ENCODE measurements at places on chromosomes 7 and 10. TPM values are rescaled to one million over a fixed set of nuclear protein-coding genes. Genes with fewer than 3 reads are reported as not detected.

GRCh38 chr7:84985073-84985784, 201.6 kb downstream of the SEMA3D start:
- no peaks in the 10 kb centered on the region for H3K4me1 ChIP-seq
- no peak overlapping the region for H3K27ac ChIP-seq
- DNase-seq: no peak
- H3K4me3 ChIP-seq: no peak overlapping the region
- no peaks in the 10 kb centered on the region for H3K36me3 ChIP-seq

GRCh38 chr7:30479202-30480120, 877 bp upstream of the NOD1 start:
- H3K27me3 ChIP-seq: no peaks in the 10 kb centered on the region
- peaks cover 6% of the 10 kb centered on the region for H3K4me1 ChIP-seq
- peak overlapping the region; percentile 92 for H3K27ac ChIP-seq
- peak overlapping the region; percentile 69 for H3K4me3 ChIP-seq

The RBM28 gene
- 17.4 TPM for total RNA-seq

- H3K27me3 ChIP-seq: no peaks in the 10 kb centered on the region
- no peak overlapping the region for H3K27ac ChIP-seq
- no peak overlapping the region for H3K4me3 ChIP-seq
- H3K4me1 ChIP-seq: peaks cover 37% of the 10 kb centered on the region
- H3K36me3 ChIP-seq: no peaks in the 10 kb centered on the region
These were observed 37.7 kb downstream of the CCSER2 start for GRCh38 chr10:84366041-84366440.

The NXPH1 gene
- total RNA-seq: not detected

GRCh38 chr7:64889686-64890162, 13.3 kb upstream of the ZNF273 start:
- H3K4me1 ChIP-seq: no peaks in the 10 kb centered on the region
- no peak for DNase-seq
- no peaks in the 10 kb centered on the region for H3K27me3 ChIP-seq
- no peak overlapping the region for H3K4me3 ChIP-seq
- H3K27ac ChIP-seq: no peak overlapping the region

The SIRT1 gene
- total RNA-seq: 5.8 TPM

DNA sequence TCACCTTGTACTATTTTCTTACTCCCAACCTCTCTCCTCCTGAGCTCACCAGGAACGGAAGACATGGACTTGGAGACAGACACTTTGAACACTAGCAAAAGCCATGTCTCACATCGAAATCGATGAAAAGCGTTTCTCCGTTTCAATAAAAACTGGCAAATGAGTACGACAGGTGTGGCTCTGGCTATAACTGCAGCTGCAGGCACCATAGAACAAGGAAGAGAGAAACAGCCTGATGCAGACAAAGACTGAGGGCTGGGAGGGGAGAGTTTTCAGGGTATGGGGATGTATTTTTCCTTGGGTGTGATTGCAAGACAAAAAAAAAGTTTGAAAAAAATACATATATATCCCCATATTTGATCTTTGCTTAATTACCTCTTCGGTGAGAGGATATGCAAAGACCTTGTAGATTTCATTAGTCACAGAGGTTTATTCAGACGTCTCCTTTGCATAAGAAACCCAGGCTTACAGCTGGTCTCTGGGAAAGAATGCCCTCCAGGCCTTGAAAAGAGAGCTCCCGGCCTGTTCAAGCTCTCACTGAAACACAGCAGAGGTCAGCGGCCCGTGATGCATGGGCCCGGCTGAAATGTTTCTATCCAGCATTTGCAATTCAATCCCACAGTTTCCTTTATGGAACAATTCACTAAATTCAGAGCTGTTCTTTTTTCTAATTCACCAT, 63.1 kb downstream of the TLL2 start:
- DNase-seq: no peak
- no peaks in the 10 kb centered on the region for H3K4me1 ChIP-seq
- no peak overlapping the region for H3K4me3 ChIP-seq

The FXYD4 gene
- not detected for total RNA-seq

The ZNF503 gene
- total RNA-seq: 2.9 TPM

DNA sequence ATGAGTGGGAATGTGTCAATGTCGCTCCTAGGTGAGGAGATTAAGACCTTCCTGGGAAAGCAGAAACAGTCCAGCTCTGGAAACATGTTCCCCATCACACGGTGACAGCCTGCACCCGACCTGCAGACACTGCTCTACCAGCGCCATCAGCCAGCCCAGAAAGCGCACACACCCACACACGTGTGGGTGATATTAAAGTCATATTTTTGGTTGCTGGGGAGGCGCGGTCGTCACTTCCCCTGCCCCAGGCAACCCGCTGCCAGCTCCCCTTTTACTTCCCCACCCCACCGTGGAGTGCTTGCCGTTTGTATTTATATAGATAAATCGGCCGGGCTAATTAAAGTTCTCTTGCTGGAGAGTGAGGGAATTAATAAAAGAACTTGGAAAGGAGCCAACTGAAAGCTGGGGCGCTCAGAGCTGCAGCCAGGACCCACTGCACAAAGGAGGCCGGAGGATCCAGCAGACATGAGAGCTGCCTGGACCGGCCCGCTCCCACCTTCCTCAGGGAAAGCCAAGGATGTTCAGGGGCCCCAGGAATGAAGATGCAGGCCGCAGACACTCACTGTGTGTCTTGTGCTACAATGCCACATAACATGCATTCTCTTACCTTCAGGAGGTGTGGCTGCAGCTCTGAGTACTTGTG, 145.2 kb upstream of the UNC5B start:
- H3K27me3 ChIP-seq: no peaks in the 10 kb centered on the region
- no peaks in the 10 kb centered on the region for H3K4me1 ChIP-seq
- no peak overlapping the region for H3K27ac ChIP-seq
- DNase-seq: no peak
- H3K4me3 ChIP-seq: no peak overlapping the region

DNA sequence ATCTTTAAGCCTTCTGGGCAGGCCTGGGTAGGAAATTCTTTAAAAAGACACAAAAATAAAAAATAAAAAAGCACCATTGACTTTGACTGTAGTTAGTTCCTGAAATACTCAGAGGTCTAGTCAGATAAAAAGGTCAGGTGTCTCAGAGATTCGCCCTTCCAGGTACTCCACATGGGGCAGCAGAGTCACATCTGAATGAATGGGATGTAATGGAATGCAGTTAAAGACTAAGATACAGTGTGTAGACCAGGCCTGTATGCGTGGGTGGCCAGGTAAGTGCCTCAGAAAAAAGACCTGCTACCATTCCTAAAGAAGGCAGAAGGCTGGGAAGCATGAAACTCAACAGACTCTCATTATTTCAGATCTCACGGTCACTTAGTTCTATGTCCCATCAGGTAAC, 68.6 kb upstream of the SEM1 start:
- H3K36me3 ChIP-seq: no peaks in the 10 kb centered on the region
- H3K4me1 ChIP-seq: peaks cover 2% of the 10 kb centered on the region
- H3K4me3 ChIP-seq: no peak overlapping the region
- H3K27ac ChIP-seq: no peak overlapping the region

- DNase-seq: no peak
- H3K4me1 ChIP-seq: no peaks in the 10 kb centered on the region
- no peak overlapping the region for H3K4me3 ChIP-seq
- no peaks in the 10 kb centered on the region for H3K27me3 ChIP-seq
These were observed 15.2 kb downstream of the OAT start for GRCh38 chr10:124403548-124403947.

DNA sequence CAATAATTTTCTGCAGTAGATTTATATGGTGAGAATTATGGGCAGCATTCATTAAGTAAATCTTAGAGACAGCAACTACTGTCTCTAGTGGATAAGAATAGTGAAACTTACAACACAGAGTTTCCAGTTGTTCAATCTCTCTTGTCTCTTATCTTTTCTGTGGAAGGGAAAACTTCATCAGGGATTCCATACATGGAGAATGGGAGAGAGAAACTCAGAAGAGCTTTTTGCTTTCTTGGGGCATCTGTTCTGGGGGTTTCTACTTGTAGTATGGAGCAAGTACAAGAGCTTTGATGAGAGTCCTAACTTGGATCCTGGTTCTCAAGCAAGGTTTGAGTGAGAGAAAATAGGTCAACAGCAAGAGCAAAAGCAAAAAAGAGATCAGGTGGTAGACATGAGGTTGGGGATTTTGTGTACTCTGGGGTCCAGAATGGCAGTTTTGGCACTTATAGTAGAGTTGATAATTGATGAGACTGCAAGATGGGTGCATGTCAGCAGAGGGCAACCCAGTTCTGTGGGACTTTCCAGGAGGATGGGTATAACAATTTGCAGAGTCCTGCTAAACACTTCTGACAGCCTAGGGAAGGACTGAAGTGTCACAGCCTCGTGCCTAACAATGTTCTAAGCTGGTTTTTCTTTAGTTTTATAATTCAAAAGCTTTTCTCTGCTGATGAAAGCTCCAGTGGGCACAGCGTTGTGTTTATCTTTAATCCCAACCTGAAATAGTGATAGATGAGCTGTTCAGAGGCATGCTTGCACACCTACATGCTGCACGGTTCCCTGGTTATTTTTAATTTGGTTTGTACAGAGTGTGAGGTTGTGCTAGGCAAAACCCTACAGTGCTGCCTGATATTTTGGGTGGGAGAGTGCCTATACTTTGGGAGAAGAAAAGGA, 32.0 kb upstream of the STRIP2 start:
- no peak overlapping the region for H3K4me3 ChIP-seq
- H3K36me3 ChIP-seq: no peaks in the 10 kb centered on the region
- H3K27me3 ChIP-seq: no peaks in the 10 kb centered on the region
- H3K4me1 ChIP-seq: no peaks in the 10 kb centered on the region
- no peak for DNase-seq
- no peak overlapping the region for H3K27ac ChIP-seq

The ADRB1 gene
- not detected for total RNA-seq

- H3K36me3 ChIP-seq: no peaks in the 10 kb centered on the region
- H3K27ac ChIP-seq: no peak overlapping the region
- no peak for DNase-seq
These were observed 23.6 kb downstream of the BEND7 start for GRCh38 chr10:13505052-13505680.

The MRC1 gene
- total RNA-seq: 29.5 TPM

The NME8 gene
- total RNA-seq: not detected

The PLEKHS1 gene
- not detected for total RNA-seq

The OTUD1 gene
- total RNA-seq: 4.9 TPM

GRCh38 chr10:53744746-53745145, 972.2 kb upstream of the MBL2 start:
- no peaks in the 10 kb centered on the region for H3K27me3 ChIP-seq
- DNase-seq: no peak
- H3K27ac ChIP-seq: no peak overlapping the region
- H3K36me3 ChIP-seq: no peaks in the 10 kb centered on the region

DNA sequence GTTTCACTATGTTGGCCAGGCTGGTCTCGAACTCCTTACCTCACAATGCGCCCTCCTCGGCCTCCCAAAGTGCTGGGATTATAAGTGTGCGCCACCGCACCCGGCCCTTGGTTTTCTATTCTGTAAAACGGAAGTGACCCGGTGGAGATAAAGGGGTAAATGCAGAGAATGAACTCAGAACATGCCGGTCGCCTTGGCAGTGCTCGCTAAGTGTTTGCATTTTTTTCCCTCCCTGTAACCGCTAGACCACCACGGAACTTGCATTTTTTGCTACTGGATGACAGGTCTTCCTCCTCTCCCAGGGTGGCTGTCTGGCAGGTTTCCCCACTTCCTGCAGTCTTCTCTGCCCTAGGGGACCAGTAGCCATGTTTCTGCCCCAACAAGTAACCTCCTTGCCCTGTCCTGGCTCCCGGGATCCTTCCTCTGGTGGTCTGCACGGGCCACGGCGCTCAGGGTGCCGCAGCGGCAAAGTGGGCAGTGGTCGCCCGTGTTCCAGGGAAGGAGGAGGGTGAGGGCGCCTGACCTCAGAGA, 18.8 kb upstream of the GNA12 start:
- H3K27ac ChIP-seq: peak overlapping the region; percentile 81
- no peak overlapping the region for H3K4me3 ChIP-seq
- H3K36me3 ChIP-seq: no peaks in the 10 kb centered on the region
- DNase-seq: no peak

DNA sequence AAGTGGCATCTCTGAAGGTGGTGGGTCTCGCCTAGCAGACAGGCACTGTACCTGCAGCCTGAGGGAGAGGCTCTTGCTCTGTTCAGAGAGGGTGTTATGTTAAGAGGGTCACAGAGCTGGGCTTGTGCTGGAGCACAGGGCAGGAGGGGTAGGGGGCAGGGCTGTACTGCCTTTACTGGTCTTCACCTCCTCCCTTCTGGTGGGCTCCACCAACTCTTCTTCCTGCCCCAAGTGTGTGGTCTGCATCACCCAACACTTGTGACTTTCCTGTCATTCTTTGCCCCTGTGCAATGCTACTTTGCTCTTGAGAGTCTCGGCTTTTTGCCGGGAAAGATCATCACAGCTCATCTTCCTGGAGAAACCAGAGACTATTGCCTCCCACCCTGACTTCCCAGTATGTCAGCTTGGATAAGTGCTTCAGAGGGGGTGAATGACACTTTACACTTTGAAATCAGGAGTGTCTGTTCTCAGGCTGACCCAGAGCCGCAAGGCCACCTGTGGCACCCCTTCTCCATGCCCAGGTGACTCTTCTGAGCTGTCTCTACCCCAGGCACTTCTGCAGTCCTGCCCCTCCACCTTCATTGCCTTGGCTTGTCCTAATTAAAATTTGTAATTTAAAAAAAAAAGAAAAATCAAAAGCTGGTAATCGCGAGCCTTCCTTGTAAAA, 38.4 kb upstream of the IKZF1 start:
- no peak for DNase-seq
- H3K27ac ChIP-seq: no peak overlapping the region
- no peak overlapping the region for H3K4me3 ChIP-seq
- H3K4me1 ChIP-seq: no peaks in the 10 kb centered on the region

The NKX6-2 gene
- not detected for total RNA-seq

- no peak for DNase-seq
- H3K4me1 ChIP-seq: no peaks in the 10 kb centered on the region
- H3K36me3 ChIP-seq: no peaks in the 10 kb centered on the region
- no peak overlapping the region for H3K4me3 ChIP-seq
- H3K27me3 ChIP-seq: no peaks in the 10 kb centered on the region
These were observed 235.1 kb upstream of the CACNA2D1 start for GRCh38 chr7:82678716-82679115.

- no peak overlapping the region for H3K27ac ChIP-seq
- no peak overlapping the region for H3K4me3 ChIP-seq
- no peaks in the 10 kb centered on the region for H3K36me3 ChIP-seq
These were observed 59.2 kb downstream of the DENND2A start for GRCh38 chr7:140581411-140581810.

DNA sequence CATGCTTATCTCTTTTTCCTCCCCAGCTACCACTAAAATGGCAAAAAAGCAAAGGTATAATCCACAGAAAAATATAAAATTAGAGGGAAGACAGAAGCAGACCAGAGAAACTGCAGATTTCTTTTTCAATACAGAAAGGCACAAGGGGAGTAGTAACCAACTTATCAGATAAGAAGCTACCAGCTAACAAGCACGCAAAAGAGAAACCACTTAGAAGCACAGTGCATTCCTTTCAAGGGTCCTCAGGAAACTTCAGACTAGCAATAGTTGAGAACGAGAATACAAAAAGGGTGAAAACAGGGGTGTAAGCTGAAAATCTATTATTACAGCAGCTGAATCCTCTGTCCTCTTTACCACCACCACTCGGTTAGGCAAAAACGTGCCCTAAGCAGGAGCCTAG, 9.9 kb upstream of the OR2A5 start:
- no peak for DNase-seq
- no peaks in the 10 kb centered on the region for H3K4me1 ChIP-seq
- H3K36me3 ChIP-seq: no peaks in the 10 kb centered on the region
- H3K4me3 ChIP-seq: no peak overlapping the region
- no peak overlapping the region for H3K27ac ChIP-seq
- H3K27me3 ChIP-seq: no peaks in the 10 kb centered on the region

- H3K27me3 ChIP-seq: no peaks in the 10 kb centered on the region
- H3K27ac ChIP-seq: no peak overlapping the region
- no peaks in the 10 kb centered on the region for H3K36me3 ChIP-seq
- no peak overlapping the region for H3K4me3 ChIP-seq
- H3K4me1 ChIP-seq: no peaks in the 10 kb centered on the region
- no peak for DNase-seq
These were observed 16.0 kb upstream of the FAM20C start for GRCh38 chr7:176381-176780.

Data from right lobe of liver (tissue), 6 donors.